ENCODE measurements at places on chromosomes 3 and 15. TPM values are rescaled to one million over a fixed set of nuclear protein-coding genes. Genes with fewer than 3 reads are reported as not detected.
A peak's percentile ranks its signal among the peaks of the same experiment; 100 is the strongest.

The CCR9 gene
- not detected for total RNA-seq

The TTLL13 gene
- 0.20 TPM for total RNA-seq

The AADAC gene
- total RNA-seq = 0.35 TPM

The SPINT1 gene
- total RNA-seq = 1.0 TPM

The GRIP2 gene
- total RNA-seq = 37.0 TPM

The RASGRF1 gene
- total RNA-seq = not detected

The GP9 gene
- not detected for total RNA-seq

The CPB1 gene
- total RNA-seq = not detected

The MYNN gene
- total RNA-seq = 13.2 TPM

GRCh38 chr3:194107107-194107506, 28.8 kb upstream of the HES1 start:
- no peak for DNase-seq

DNA sequence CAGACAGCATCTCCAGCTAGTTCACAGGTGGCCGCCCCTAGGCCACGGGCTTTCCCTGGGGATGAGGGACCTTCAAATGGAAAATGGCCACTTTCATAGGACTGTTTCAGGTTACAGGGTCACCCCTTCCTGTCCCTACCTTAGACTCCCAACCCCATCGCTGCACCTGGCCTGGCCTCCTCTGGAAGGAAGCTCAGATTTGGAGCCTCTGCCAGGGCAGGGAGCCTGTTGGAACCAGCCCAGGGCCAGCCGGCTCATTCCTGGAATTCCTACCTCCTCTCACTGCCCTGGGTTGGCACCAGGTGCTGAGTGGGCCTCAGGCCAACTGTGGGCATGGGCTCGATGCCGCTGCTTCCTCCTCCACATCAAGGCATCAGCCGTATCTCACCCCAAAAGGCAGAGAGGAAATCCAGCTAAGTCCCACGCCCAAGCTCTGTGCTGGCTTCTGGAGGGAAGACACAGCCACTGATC, 42.2 kb downstream of the KLHL25 start:
- peak; percentile 71 for DNase-seq

- no peak for DNase-seq
Observed at GRCh38 chr3:126732281-126733060, 28.4 kb downstream of the CHCHD6 start.

DNA sequence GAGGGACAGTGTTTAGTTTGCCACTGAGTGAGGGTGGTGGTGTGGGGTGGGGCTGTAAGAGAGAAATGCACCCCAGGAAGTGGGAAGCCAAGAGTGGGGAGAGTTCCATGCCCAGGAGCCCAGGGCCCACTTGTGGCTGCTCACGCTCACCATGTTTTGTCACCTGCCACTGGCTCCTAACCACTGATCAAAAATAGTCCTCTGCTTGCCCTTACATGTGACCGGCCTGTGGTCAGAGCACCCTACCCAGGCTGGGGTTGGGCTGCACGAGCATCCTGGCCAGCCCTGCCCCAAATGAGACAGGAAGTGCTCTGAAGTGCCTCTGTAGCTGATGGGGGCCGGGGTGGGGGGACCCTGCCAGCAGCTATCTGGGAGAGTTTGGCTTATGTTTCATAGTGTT, 216.3 kb downstream of the RPLP1 start:
- peak; percentile 33 for DNase-seq

DNA sequence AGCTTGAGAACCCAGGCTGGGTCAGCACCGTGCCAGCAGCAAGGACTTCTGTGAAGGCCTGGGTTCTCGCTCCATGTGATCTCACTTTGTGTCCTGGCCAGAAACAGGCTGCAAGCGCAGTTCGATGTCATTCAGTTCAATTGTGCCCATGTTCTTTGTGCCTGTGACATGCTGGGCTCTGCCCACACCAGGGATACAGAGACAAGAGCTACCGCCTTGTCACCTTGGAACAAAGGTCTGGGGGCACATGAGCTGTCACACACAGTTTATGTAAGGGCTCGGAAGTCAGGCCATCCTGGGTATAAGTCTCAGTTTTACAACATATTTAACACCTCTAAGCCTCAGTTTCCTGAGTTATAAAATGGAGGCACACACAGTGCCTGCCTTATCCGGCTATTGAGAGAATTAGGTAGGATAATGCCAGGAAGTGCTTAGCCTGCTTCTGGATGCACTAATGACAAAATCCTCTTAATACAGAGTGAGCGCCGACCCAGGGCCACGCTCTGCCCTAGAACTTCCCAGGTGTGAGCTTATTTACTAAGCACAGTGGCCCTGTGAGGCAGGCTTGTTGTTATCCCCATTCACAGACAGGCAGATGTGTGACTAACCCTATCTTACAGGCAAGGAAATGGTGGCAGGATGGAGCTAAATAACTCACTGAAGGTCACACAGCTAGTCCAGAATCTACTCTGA, 50.4 kb upstream of the LIMD1 start:
- no peak for DNase-seq

DNA sequence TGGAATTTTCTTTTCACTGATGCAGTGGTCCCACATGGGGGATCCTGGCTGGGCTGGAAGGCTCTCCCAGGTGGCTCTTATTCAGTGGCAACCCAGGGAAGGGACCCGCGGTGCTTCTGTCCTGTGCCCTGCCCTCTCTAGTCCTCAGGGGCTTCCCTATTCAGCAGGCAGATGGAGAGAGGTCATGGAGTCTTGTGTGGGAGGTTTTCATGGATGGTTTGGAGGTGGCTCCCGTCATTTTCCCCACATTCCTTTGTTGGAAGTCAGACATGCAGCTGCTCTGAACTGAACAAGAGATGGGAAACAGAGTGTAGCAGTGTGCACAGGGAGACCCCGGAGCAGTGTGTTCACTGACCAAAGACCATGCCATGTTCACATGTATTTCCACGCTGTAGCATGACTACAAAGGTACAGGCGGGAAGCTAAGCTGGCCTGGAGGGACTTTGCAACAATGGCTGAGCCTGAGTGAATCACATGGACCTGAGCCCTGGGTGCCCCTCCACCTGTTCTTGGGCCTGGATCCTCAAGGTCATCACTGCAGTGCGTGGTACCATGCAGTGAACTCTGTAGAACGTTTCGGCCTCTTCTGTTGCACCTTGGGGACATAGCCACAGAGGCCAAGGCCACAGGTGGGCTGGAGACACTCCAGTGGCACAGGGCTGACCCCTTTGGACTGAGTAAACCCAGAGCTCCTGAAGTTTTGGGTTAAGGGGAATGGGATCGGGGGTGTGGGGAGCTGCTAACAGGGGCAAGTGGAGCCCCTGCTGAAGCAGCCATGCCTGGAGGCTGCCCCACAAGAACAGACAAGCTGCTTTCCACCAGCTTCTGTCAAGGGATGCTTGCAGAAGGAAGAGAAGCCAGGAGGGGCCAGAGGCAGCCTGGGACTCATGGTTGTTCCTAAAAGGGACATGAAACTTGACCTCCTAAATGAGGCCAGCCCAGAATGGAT, 123.0 kb downstream of the ASB7 start:
- no peak for DNase-seq

- peak; percentile 64 for DNase-seq
Observed at GRCh38 chr3:172673210-172673679, 37.6 kb downstream of the NCEH1 start.

DNA sequence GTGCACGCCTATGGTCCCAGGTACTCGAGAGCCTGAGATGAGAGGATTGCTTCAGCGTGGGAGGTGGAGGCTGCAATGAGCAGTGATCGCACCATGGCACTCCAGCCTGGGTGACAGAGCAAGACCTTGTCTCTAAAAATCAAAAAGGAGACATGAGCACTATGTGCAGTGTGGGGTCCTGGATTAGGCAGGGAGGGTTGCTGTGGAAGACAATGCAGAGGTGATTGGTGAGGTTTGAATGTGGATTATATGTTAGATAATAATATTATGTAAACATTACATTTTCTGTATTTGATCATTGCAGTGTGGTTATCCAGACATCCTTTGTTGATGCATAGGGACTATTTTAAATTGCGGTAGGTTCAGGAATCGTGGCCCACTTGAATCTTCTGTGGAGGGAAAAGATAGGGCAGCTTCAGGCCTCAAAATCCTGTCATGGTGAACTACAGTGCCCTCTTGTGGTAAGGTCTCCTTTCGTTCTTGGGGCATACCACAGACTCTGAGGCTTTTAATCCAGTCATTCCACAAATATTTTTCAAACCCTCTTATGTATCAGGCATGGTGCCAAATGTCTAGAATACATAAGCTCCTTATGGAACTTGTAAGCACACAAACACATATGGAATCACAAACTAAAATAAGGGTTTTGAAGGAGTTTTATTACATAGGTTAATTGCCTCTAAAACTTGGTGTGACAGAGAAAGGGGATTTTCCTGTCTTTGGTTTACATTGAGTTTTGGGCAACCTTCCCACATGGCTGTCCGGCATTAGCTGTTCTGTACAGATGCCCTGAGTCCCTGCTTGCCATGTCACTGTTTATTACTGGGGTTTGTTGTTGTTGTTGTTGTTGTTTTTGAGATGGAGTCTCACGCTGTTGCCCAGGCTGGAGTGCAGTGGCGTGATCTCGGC, 37.7 kb downstream of the GPD1L start:
- DNase-seq = no peak

DNA sequence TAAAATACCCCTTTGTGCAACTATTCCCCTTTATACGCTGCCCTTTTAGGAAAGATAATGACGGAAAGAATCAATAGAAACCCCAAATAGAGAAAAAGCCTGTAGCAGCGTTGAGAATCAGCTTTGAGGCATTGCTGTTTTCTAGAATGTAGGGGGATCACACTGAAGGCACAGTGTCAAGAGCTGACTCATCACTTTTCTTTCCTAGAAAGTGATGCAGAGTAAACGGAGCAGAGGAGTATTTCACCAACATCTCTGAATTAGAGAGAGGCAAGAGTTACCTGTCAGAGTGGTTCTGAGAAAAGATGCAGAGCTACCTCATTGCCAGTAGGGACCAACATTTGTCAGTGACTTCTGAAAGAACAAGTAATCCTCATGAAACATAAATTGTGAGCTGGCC, 269.8 kb upstream of the TMC3 start:
- DNase-seq = no peak

DNA sequence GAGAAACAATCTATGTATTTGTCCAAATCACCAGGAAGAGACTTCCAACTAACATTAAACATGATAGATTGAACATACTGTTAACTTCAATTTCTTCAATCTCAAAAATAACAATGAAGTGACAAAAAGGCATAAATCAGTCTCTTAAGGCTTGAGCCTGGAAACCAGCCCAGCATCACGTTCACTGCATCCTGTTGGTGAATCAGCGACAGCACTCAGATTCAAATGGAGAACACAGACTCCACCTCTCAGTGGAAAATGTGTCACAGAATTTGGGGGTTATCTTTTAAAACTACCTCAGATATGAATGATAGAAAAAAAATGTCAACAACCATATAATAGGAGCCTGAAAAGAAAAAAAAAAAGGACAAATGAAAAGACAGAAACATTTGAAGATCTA, 212.0 kb downstream of the MINAR1 start:
- DNase-seq = no peak

Data from left ventricle myocardium superior (tissue), 1 donor.